ENCODE measurements at places on chromosomes 11 and 22.

DNA sequence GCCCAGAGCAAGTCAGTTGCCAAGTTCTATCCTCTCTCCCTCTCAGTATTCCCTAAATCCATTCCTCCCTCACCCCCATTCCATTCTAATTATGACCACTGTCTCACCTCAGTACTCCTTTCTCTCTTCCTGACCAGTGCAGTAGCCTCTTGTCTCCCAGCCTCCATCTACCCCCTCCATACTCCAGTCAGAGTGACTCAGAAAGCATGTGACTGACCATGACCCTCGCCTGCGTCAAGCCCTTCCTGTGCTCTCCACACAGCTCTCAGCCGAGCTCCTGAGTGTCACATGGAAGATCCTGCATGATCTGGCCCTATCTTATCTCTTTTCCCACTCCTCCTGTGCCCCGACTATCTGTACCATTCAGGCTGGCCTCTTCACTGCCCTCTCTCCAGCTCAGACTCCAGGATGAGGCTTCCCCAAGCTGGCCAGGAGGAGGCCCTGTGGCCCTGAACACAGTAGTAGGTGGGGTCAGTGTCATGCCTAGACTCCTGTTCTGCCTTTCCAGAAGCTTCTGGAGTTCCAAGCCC, 42.6 kb downstream of the NEU3 start:
- DNase-seq, result peak; percentile 82

DNA sequence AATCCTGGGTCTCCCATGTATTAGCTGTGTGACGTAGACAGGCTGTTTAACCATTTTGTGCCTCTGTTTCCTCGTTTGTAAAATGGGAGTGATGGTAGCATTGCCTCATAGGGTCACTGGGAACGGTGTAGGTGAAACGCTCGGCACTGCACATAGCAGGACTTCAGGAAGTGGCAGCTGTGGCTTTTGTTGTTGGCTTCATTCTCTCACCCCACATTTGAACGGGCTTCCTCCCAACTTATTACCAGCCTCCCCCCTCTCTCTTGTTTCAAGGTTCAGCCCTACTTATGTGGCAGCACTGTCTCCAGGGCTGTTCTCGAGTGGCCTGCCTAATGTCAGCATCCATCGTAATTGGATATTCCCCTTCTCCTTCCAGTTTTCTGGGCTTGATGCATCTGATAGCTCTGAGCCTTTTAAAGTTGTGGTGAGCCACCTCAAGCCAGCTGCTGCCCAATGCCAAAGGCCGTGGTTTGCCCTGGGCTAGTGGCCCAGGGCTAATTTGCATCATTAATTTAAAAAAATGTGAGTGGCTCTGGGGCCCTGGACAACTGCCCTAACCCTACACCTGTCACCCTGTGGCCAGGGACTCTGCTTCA, 217.8 kb upstream of the TBCEL start:
- no peak for DNase-seq

DNA sequence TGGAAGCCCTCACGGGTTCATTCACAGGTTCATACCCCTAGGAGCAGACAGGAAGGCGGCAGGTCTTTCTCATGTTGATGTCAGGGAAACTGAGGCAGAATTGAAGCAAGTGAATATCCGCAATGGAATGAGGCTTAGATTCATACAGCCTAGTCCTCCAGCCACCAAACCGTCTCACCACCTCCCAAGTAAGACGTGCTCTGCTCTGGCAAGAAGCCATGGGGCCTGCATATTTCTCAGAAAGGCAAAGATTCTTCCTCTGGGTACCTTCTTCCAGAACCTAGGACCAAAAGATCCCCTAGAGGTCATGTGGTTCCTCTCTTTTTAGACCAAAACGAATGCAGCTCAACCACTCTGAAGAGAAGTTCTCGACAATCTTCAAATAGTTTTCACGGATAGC, 1.7 kb downstream of the AP1B1 start:
- DNase-seq, result no peak

DNA sequence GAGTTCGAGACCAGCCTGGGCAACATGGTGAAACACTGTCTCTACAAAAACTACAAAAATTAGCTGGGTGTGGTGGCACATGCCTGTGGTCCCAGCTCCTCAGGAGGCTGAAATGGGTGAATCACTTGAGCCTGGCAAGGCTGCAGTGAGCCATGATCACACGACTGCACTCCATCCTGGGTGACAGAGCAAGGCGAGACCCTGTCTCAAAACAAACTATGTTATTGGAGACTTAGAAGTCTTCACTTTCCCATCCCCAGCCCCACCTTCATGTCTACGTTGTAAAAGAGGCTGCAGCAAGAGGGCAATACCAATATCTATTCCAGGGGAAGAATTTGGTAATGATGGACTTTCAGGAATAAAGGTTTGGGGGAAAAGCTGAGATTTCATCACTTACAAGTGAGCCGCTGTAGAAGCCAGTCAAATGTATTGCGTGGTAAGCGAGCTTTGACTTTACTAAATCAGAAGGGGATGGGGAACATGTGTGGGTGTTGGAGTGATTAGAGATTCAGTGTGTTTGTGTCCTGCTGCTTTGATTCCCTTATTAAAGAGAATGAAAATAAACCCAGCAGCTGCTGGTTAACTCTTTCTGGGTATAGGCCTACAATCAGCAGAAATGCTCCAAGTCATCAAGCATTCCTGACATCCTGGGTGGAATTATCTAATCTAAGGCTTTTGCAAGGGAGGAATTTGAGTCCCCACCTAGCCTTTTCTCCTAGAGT, 53.7 kb downstream of the UBASH3B start:
- no peak for DNase-seq

GRCh38 chr11:96337541-96338431, 5.2 kb downstream of the MAML2 start:
- DNase-seq, result no peak

- DNase-seq, result no peak
Observed at GRCh38 chr11:16814410-16815046, 76.1 kb downstream of the C11orf58 start.

GRCh38 chr22:21702700-21703683, 32.6 kb downstream of the YPEL1 start:
- no peak for DNase-seq

- no peak for DNase-seq
Observed at GRCh38 chr11:103007521-103007920, 52.0 kb upstream of the MMP13 start.

DNA sequence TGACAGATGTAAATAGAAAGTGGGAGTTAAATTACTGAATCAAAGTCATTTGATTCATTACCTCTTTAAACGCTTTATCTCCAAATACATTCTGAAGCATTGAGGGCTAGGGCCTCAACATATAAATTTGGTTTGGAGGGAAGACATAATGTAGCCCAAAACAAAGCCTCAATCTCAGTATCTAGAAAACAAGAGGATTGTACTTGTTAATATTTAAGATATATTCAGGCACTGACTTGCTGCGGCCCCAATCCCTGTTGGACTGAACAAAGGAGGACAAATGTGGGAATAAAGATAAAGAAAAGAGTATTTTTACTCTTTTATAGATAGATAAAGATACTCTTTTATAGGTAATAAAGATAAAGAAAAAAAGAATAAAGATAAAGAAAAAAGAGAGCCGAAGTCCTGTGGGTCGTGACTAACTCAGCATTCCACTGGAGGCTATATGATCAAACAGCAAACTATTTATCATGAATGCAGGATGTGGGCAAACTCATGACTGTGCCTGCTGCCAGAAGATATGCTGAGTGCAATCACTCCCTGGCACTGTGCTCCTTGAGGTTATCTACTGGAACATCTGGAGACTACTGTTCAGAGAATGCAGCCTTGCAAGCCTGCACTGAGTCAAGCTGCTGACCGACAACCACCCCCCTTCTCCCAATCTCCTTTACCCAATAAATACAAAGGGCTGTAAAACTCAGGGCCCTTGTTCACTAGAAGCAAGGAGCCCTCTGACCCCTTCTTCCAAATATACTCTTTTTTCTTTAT, 6.9 kb downstream of the OR10V1 start:
- DNase-seq, result peak; percentile 89

DNA sequence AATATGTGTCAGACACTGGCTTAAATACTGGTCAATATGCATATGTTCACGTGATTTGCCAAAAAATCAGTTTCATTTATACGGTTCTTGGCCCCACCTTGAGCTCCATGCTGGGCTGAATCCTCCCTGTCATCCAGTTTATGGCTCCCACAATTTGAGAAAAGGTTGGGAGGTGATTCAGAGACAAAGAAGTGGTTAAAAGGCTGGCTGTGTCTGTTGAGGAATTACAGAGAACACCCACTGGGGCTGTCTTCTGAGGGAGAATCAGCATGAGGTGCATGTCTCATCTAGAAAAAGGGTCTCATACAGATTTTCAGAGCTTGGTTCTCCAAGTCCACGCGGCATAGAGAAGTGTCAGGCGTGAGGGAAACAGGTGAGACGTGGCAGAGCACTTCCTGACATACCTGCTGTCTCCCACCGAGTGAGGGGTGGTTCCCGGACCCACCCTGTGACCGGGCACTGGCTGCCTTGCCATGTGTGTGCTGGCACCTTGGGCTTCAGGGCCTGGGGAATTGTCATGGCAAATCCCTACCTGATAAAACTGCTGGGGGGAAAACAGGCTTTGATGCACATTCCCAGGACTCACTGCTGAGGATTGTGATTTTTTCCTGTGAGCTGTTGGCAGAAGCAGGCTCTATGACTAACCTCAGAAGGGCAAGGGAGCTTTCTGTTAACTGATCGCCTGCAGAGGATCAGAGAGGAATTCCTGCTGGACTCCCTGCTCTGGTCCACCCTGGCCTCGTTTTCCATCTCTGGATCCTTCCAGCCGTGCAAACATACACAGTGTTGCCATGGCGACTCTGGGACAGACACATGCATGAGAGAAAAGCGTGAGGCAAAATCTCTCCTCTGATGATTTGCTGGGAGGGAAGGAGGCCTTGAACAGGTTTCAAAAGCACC, 223.6 kb downstream of the ADAMTS15 start:
- DNase-seq, result no peak

GRCh38 chr22:22103078-22103875, 120.7 kb upstream of the TOP3B start:
- DNase-seq, result peak; percentile 20

DNA sequence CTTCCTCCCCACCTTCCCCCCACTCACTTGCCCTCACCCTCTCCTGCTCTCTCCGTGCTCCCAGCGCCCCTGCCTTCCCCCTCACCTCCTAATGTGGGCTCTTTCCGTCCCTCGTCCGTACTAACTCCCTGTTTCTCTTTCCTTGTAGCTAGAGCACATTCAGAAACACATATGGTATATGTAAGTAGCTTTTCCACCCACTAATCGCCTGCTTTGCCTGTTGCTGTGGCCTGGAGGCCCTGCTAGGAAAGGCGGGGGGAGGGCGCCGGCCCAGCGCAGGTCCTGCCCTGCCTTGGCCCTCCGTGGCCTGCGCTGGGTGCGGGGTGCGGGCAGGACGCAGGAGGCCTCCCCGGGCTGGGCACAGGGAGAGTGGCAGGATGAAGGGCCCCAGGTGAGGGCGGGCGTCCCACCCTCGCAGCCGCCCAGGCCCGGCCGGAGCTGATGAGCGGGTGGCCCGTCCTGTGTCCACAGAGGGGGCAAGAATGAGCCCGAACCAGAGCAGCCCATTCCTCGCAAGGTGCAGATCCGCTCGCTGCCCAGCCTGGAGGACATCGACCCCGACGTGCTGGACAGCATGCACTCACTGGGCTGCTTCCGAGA, 41.7 kb downstream of the MOB2 start:
- DNase-seq, result no peak

GRCh38 chr11:65560555-65561418, 2.6 kb upstream of the LTBP3 start:
- DNase-seq, result no peak

GRCh38 chr22:46422896-46423295, 87.4 kb downstream of the TRMU start:
- DNase-seq, result no peak

DNA sequence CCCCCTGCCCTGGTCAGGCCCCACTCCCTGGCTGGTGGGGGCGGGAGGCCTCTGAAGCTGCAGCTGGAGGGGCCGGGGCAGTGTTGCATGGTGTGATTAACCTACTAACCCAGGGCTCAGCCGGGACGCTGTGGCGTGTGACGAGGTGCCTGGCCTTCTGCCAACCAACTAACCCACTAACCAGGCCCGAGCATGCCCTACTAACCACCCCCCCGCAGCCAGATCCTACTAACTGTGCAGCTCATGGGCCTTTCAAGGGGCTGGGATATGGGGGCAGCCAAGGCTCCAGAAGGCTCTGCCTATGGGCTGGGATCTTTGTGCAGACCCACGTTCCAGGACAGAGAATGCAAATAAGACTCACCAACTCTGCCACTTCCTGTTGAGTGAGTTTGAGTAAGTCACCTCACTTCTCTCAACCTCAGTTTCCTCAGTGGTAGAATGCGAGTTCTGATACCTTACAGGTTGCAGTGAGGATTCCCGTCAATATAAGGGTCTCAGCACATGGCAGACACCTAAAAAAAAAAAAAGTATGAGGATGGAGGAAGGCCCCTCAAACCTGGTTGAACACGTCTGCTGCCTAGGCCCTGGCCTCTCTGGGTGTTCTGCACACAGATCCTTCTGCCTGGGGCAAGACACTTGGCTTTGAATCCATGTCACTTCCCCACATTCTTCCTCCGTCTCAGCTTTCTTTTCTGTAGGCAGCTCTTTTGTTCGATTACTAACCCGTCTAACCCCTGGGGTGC, 14.1 kb downstream of the MIAT start:
- DNase-seq, result no peak

- no peak for DNase-seq
Observed at GRCh38 chr11:75557666-75558494, 4.2 kb upstream of the SERPINH1 start.

- DNase-seq, result no peak
Observed at GRCh38 chr11:17612221-17613188, 65.4 kb downstream of the OTOG start.

DNA sequence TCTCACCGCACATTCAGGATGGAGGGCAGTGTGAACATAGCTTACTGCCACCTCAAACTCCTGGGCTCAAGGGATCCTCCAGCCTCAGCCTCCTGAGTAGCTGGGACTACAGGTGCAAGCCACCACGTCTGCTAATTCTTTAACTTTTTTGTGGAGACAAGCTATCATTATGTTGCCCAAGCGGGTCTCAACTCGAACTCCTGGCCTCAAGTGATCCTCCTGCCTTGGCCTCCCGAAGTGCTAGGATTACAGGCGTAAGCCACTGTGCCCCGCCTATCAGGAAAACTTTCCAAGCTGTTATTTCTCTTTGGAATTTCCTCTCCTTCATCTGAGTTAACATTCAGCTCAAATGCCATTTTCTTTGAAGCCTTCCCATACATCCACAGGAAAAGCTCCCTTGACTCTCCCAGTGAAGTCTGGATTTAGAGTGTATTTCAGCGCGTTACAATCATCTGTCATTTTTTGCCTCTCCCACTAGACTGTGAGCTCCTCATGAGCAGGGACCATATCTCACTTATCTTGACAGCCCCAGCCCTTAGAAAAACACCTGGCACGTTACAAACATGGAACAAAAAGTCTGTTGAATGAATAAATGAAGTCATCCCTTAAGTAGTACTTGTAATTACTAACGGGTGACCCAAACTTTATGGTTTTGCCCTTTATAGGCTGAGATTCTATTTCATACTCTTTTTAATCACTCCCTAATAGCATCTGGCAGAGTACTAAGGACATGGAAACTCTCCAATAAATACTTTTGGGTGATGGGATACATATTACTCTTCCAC, 2.2 kb downstream of the MRTFA start:
- DNase-seq, result no peak

- no peak for DNase-seq
Observed at GRCh38 chr11:12494699-12495098, 117.3 kb downstream of the PARVA start.

- DNase-seq, result no peak
Observed at GRCh38 chr22:46650078-46650810, 30.1 kb downstream of the GRAMD4 start.

Data from RKO (cell line).